GM20000 (cell line): ENCODE measurements at places on chromosomes 6 and 20.

- DNase-seq, result no peak
These were observed 632.8 kb downstream of the HACE1 start for GRCh38 chr6:104226790-104227446.

GRCh38 chr6:147035886-147036285 is 168.3 kb upstream of the STXBP5 start:
- DNase-seq, result no peak

DNA sequence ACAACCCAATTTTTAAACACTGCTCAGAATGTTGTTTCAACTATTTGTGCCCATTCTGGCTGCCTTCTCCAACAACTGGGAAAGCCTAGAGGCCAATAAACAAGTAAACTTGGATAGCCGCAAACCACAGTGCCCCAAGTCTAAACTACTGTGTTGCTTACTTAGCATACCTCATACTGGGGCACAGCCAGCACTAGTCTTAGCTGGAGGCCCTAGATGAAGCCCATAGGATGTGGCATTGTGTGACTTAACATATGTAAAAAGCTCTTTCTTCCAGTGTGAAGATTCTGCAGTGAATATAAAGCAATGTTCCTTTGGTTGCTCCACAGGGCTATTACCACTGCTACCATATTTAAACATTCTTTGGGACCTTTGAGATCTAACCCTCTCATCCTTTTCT is 564.3 kb upstream of the NRSN1 start:
- no peak for DNase-seq

DNA sequence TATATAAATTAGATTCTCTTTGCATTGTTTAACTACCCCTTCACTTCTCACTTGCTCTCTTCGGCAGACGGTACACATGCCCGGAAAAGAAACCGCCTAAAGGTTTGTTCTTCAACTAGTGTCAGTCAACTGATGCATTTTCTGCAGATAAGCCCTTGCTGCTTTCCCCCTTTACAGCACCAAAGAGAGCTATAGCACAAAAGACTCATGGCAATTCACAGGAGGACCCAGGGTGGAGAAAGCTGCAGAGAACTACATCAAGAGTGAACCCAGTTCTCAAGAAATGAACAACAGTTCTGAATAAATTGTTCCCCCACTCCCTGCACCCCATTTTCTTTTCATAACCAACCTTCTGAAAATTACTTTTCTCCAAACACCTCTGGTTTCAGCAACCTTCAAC is 8.9 kb downstream of the CD164 start:
- no peak for DNase-seq

DNA sequence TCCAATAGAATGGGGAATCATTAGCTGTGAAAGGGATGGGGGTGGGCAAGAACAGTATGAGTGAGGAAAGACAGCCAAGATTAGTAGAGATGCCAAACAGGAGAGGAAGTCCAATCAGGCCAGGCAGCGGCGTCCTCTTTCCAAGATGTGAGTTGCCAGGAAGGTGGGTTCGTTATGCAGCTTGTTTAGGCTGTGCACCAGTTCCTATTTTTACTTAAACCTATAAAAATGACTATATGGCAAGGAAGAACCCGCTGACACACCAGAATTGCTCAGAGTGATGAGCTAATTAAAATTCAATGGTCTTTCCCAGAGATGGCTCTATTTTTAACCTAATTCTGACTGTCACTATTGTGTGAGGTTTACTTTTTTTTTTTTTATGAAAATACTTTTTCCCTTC is 88.2 kb downstream of the SLC22A23 start:
- DNase-seq, result no peak

GRCh38 chr6:86936834-86937218 is 502 bp upstream of the HTR1E start:
- no peak for DNase-seq

DNA sequence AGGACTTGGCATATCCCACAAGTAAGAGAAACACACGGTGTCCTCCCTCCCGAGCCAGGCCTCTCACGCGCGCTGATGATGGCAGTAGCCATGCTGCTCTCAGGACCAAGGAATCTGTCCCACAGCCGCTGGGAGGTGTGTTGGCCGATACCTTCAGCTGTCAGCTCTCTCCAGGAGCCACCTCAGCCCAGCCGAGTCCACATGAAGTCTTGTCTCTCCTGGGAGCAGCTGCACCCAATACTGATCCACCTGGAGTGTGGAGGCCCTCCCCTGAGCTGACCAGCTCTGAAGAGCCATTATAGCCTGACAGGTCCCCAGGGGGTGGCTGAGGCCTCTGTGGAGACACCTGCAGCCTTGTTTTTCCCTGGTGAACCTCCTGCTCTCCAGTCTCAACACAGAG is 23.8 kb upstream of the NXT1 start:
- DNase-seq, result no peak

- DNase-seq, result no peak
These were observed 701.8 kb upstream of the FLRT3 start for GRCh38 chr20:15039088-15039752.

- DNase-seq, result no peak
These were observed 336.9 kb downstream of the BTBD9 start for GRCh38 chr6:38302838-38303237.

- DNase-seq, result no peak
These were observed 120.4 kb upstream of the PLCB4 start for GRCh38 chr20:8948442-8949020.

- DNase-seq, result peak; percentile 27
These were observed 16.8 kb upstream of the EEF1A1 start for GRCh38 chr6:73537677-73538076.

- no peak for DNase-seq
These were observed 167.7 kb downstream of the DOK5 start for GRCh38 chr20:54642864-54643667.

GRCh38 chr6:110876806-110877564 is 2.4 kb downstream of the AMD1 start:
- no peak for DNase-seq

DNA sequence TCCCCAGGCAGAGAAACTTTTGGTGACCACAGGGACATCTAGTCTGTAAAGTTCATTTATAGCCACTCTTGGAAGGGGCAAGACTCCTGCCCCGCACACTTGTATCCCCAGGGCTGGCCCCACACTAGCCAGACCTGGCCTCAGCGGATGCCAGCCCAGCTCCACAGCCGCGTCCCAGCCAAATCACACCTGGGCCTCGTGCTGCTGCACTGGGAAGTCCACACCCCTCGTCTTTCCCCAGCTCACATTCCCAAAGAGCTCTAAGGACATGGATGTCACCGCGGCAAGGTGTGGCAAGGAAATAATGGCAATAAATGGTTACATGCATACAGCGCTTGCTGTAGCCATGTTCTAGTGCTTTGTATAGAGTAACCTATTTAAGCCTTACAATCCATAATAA is 8.6 kb downstream of the IP6K3 start:
- no peak for DNase-seq
